ENCODE measurements at places on chromosomes 2 and 18.

- DNase-seq: no peak
These were observed 35.2 kb upstream of the NAPG start for GRCh38 chr18:10490401-10491165.

DNA sequence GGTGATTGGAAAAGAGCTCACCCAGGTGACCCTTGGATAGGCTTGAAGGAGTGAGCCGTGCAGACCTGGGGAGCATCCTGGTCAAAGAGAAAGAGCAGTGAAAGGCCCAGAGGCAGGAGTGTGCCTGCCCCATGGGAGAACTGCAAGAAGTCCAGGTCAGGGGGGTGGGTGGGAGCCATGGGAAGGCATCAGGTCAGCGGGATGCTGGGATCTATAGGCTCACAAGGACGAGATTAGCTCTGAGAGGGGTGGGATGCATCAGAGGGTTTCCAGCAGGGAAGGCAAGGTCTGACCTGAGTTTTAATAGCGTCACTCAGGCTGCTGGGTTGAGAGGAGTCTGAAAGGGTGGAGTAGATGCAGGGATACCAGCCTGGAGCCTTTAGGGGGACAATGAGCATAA is 158.6 kb downstream of the SMAD7 start:
- DNase-seq: no peak

DNA sequence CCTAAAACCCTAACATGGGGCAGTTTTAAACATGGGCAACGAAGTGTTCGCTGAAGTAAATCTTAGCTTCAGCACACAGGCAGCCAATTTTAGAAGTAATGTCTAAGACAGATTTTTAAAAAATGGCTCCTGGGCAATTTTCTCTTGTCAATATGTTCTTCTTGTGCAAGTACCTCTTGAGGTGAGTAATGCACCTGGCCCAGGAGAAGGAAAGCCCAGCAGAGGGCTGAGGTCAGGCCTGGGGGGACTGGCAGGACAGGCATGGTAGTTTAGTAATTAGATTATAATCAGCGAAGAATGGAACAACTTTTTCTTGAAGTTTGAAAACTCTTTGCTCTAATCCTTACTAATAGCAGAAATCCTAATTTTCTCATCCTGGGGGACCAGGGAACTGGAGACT is 77.6 kb downstream of the SPRED2 start:
- no peak for DNase-seq

DNA sequence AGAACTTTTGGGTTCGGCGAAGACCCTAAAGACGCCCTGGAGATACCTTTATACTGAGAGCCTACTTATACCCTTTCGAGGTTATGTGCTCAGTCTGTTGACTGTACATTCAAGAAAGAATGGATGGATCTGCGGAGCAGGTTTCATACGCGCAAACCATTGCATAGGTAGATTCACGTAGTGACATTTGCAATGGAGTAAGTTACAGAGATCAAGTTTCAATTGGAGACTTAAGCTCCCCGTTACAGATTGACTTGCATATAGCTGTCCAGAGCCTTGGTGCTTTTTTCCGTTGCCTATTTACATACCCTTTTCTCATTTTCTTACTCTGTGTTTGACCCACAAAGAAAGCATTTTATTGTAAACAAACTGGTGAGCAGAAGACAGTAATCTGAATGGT is 923 bp downstream of the PSMD1 start:
- no peak for DNase-seq

- no peak for DNase-seq
These were observed 24.5 kb downstream of the MALT1 start for GRCh38 chr18:58695772-58696171.

- no peak for DNase-seq
These were observed 93.6 kb downstream of the GYPC start for GRCh38 chr2:126749537-126749936.

- no peak for DNase-seq
These were observed 8.7 kb downstream of the CYRIA start for GRCh38 chr2:16656784-16657391.
